ENCODE measurements at places on chromosomes 1 and 21.

GRCh38 chr1:200666309-200666708 lies 3.4 kb downstream of the DDX59 start:
- DNase-seq, result no peak

DNA sequence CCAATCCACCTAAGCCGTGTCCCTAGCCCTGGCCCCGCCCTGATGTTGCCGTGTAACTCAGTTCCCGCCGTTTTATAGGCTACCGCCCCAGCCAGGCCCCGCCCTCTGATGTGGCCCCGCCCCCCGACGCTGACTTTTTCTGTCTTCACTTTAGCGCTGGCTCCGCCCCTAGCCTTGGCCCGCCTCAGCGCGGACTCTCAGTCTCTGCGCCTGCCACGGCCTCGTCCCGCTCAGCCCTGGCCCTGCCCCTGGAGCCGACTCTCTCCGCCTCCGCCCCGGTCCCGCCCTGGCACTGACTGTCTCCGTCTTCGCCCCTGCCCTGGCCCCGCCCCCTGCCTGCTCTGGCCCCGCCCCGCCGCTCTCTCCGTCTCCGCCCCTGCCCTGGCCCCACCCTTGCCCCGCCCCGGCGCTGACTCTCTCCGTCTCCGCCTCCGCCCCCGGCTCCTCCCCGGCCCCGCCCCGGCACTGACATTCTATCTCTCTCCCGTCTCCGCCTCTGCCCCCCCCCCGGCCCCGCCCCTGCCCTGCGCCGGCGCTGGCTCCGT lies 5.2 kb downstream of the MATN1 start:
- peak; percentile 89 for DNase-seq

DNA sequence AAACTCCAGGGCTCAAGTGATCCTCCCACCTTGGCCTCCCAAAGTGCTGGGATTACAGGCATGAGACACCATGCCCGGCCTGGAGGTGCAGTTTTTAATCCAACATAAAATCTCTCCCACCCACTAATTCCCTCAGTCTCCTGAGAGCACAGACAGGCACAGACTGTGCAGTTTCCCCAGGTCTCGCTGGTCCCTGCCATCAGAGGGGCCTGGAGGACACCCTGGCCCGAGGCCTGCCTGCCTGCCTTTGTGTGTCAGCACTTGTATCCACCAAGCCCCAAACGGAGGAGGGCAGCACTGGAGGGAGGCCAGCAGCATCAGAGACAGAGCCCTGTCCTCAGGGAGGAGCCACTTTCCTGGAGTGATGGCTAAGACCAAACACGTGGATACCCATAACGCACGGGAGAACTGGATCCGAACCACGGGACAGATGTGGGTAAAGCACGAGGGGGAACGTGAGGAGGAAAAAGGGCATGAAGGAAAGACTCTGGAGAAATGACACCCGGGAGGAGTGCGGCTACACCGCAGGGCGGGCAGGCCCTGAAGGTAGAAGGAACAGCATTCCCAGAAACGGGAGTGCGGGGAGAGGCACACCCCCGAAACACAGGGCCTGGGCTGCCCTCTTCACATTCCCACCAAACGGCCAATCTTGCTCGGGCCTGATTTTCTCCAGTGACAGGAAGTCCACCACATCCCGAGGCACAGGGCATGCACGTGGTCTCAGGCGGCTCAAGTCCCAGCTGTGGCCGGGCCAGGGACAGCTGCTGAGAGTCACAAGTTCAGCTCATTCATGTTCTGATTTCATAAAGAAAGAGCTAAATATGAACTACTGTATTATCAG lies 29.7 kb downstream of the NPHP4 start:
- no peak for DNase-seq

GRCh38 chr1:100861379-100861778 lies 33.3 kb downstream of the EXTL2 start:
- DNase-seq, result no peak

DNA sequence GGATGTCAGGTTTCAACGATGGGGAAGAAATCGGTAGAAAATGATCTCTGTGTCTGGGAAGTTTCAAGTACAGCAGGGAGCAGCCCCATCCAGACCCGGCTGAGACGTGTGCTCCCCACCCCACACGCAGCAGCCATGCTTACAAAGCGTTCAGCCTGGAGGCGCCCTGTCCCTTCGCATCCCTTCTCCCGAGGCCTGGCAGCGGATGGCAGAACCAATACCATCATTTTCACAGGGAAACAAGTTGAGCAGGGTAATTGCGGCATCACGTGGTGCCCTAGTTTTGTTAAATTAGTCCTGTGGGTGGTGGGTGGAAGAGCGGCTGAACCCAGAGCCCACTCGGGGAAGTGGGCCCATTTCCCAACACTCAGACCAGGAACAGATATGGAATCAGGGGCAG lies 23.9 kb downstream of the KCNAB2 start:
- no peak for DNase-seq

- no peak for DNase-seq
Measured at GRCh38 chr21:45846373-45847160, 135.0 kb upstream of the COL6A1 start.

GRCh38 chr1:41568204-41568603 lies 83.7 kb upstream of the EDN2 start:
- no peak for DNase-seq

DNA sequence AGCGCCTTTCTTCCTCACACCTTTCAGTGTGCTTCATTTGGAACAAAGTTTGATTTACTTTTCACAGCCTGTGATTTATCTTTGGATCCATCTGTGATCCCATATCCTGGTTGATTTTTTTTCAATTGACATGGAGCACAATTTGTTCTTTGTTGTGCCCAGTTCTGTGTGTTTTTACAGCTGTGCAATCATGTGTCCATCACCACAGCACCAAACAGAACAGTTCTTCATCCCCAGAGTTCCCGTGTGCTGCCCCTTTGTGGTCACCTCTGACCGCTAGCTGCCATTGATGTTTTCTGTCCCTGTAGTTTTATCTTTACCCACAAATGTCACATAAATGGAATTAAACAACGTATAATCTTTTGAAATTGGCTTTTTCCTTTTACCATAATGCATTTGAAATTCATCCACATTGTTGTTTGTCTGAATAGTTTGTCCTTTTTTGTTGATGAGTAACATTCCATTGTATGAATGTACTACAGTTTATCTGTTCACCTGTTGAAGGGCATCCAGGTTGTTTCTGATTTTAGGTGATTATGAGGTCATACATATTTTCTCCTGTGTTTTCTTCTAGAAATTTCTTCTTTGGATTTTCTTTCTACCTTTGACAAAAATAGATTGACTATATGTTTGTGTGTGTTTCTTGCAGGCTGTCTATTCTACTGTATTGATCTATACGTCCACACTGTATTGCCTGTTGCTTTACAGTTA lies 17.4 kb downstream of the MIGA1 start:
- no peak for DNase-seq

GRCh38 chr1:77594366-77595112 lies 87.9 kb downstream of the ZZZ3 start:
- no peak for DNase-seq

GRCh38 chr1:221777431-221778072 lies 35.7 kb upstream of the DUSP10 start:
- DNase-seq, result no peak

DNA sequence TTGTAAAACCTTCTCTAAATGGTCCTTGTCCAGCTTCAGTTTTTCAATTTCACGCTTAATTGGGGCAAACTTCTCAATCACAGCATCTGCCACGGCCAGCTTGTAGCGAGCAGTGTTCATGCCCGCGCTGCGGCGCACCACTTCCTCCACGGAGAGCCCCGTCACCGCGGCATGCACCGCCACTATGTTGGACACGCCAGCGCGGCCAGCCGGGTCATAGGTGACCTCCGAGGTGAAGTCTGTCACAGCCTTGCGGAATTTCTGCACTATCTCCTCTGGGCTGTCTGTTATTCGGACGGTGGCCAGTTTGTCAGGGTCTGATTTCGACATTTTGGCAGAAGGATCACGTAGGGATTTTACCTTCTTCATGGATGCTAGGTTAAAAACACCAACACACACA lies 44.8 kb upstream of the TBX15 start:
- no peak for DNase-seq

DNA sequence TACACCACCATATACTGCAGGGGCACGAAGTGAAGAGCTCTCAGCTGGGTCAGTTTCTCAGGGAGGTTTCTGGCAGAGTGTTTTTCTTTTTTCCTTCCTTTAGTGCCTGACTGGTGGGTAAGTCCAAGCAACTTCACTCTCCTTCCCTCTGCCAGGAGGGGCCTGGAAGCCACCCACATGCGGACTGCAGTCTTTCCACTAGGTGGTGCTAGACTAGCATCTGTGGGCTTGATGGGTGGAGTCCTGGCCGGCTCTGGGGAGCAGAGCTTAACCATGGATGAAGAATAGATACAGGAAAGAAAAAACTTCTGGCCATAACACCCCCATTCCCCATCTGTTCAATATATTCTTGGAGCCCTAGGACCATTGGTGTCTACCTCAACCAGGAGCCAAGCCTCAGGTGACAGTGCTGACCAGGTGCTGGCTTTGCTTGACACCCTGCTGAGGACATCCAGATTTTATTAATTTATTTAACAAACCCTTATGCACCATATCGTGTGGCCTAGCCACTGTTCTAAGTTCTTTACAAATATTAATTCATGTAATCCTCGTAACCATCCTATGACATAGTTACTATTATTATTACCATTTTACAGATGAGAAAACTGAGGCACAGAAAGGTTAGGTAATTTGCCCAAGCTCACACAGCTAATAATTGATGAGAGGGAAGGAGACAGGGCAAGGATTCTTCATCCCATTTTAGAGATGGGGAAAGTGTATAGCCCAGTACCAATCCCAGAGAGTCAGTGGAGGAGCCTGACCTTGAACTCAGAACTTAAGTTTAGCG lies 126.7 kb upstream of the CSF3R start:
- DNase-seq, result peak; percentile 1

GRCh38 chr1:171252482-171252881 lies 4.2 kb downstream of the FMO1 start:
- no peak for DNase-seq

DNA sequence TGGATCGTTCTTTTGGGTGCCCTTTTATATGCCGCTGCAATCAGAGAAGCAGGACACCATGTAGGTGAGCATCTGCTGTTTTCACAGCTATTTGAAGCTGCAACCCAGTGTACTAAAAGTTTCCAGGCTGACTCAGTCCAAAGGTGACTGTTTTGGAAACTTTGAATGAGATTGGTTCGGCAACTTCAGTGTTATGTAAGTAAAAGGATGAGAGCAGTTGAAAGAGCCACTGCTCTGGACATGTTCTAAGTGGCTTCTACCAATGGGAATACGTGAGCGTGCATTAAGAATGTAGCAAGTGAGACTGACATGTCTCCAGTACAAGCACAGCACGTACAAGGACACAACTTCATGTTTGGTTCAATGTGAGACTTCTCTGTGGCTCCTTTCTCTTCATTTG lies 55.6 kb downstream of the DDR2 start:
- no peak for DNase-seq

- DNase-seq, result no peak
Measured at GRCh38 chr1:171718848-171719247, 23.0 kb downstream of the VAMP4 start.

GRCh38 chr1:231416901-231417300 lies 5.2 kb downstream of the EGLN1 start:
- no peak for DNase-seq

- no peak for DNase-seq
Measured at GRCh38 chr1:28449904-28450303, 55.9 kb upstream of the RCC1 start.

GRCh38 chr1:66778266-66778665 lies 22.8 kb downstream of the INSL5 start:
- no peak for DNase-seq

GRCh38 chr1:9538669-9539164 lies 548 bp upstream of the SLC25A33 start:
- DNase-seq, result no peak

DNA sequence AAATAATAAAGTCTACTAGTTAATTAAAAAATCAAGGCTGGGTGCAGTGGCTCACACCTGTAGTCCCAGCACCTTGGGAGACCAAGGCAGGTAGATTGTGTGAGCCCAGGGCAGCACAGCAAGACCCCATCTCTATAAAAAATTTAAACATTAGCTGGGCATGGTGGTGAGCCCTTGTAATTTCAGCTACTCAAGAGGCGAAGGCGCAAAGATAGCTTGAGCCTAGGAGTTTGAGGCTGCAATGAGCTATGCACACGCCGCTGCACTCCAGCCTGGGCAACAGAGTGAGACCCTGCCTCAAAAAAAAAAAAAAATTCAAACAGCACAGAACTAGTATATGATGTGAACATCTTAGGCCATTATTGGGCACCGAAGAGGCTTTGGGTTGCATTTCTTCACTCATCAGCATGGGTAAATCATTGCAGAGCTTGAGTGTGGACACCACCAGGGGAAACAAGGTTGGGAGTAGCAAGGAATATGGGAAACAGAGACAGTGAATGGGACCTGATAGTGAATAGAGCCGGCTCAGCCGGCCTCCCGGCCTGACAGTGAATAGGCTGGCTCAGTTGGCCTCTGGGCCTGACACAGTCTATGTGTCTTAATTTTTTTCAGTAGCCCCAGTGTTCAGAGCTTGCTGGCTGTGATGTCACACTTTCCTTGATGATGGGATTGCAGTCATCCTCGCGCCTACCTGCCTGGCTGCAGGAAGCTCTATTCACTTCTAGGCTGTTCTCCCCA lies 89.1 kb upstream of the ERRFI1 start:
- DNase-seq, result no peak

- no peak for DNase-seq
Measured at GRCh38 chr1:16369821-16370220, 2.8 kb downstream of the SZRD1 start.

- DNase-seq, result peak; percentile 40
Measured at GRCh38 chr21:41678924-41679318, 87.9 kb downstream of the RIPK4 start.

- no peak for DNase-seq
Measured at GRCh38 chr1:15681349-15682292, 2.5 kb upstream of the PLEKHM2 start.

DNA sequence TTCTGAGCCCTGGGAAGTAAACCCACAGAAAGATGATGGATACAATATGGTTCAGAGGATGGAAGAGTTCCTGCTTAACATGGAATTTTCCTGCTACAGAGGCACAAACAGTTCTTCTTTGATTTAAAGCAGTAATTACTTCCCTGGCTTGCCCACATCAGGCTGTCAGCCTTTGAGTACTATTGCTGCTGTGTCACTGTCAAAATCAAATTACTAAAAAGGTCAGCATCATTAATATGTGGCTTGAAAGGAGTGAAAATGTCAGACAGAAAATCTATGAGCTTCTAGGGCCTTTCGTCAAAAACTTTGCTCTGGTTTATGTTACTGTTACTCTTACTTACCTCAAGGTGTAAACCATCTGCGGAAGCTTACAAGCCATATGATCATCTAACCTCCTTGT lies 98.6 kb upstream of the DPT start:
- DNase-seq, result no peak

GRCh38 chr1:90402893-90403849 lies 313.9 kb downstream of the BARHL2 start:
- DNase-seq, result peak; percentile 21

DNA sequence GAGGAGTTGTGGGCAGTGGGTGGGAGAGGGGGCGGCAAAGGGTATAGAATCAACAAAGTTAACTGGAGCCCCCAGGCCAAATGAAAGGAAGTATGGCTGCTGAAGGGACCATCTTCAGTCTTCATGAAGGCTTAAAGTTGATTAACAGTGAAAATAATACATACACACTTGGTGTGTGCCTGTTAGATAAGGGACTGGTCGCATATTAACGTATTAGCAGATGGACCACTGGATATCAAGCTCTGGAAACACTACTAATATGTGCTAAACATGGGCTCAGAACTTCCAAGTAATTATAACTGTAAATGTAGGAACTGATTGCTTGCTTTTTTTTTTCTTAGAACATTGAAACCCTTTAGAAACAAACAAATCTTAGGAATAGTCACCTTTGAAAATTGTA lies 224.7 kb upstream of the KIAA0040 start:
- DNase-seq, result no peak

GRCh38 chr1:36203554-36204346 lies 20.5 kb upstream of the THRAP3 start:
- DNase-seq, result no peak

Measured in smooth muscle cell of the brain vasculature (primary cell).